ENCODE measurements at places on chromosomes 16 and 17.

DNA sequence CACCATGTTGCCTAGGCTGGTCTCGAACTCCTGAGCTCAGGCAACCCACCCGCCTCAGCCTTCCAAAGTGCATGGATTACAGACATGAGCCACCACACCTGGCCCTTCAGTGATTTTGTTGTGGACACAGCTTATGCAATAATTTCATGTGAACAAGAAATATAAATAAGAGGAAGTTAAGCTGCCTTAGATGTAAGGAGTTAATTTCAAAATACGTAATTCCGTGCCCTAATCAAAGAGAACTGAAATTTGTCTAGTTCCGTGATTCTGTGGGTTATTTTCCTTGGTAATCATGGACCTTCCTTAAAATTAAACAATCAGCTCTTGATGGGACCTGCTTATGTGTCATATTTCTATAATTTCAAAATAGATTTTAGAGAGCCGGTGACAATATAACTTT is 11.9 kb downstream of the TVP23A start:
- no peak for DNase-seq

DNA sequence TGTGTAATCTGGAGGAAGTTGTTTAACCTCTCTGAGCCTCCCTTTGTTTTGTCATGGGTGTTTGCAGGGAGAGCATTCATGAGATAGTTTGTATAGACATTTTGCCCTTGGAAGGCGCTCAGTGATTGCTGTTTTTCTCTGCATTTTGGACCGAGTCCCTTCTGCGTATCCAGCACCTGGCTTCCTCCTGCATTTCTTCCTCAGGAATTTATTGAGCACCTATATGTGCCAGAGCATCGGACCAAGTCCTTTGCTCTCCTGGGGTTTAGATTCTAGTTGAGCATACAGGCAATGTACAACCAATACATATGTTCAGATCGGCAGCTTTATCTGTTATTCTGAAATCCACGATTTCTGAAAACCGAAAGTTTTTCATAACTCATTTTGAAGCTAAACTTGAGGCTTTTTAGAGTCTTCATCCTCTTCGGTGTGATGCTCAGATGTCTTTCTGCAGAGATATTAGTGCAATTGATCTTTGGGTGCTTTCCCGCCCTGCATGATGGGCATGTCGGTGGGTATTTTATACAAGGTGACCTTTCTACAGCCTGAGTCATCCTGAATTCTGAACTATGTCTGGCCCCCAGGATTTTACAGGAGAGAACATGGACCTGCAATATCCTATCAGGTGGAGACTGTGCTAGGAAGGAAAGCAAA is 4.1 kb downstream of the IL4R start:
- no peak for DNase-seq

- DNase-seq: no peak
Measured at GRCh38 chr16:56986361-56986760, 3.0 kb upstream of the NLRC5 start.

DNA sequence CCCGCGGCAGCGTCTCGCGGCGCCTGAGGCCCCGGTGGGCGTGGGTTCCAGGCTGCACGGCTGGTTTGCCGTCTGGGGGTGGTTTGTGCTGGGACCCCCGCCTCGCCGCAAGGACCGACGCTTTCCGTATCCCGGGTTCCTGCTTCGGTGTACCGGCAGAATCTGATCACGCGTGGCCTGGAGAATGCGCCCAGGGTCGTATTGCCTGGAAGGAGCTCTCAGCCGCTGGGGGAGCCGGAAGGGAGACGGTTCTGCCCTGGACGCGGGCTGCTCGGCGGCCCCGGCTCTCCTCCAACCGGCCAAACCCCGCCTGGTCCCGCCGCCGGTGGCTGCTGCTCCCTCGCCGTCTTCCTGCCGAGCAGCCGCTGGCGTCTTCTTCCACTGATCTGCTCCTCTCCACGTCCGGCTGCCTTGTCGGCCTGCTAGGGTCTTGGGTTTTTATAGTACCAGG is 39.8 kb downstream of the ZNF778 start:
- DNase-seq: no peak

DNA sequence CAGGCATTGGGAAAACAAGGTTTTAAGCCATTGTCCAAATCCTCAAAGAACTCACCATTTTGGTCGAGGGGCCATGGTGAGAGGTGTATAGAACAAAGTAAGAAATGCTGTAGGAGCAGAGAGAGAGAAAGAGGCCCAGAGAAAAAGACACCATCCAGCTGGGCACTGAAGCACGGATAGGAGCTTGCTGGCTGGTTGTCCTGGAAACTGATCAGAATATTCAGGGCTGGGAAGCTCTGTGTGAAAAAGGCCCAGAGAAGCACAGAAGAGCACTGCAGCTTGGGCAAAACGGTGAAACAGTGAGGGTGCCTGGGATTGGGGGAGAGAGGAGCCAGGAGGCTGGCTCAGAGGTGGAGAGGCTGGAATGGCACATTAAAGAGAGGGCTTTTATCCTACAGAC is 16.5 kb downstream of the HS3ST3B1 start:
- DNase-seq: no peak

GRCh38 chr16:57556941-57557541 is 14.6 kb downstream of the ADGRG5 start:
- DNase-seq: no peak

GRCh38 chr17:39927929-39928857 is 661 bp downstream of the LRRC3C start:
- peak; percentile 71 for DNase-seq

DNA sequence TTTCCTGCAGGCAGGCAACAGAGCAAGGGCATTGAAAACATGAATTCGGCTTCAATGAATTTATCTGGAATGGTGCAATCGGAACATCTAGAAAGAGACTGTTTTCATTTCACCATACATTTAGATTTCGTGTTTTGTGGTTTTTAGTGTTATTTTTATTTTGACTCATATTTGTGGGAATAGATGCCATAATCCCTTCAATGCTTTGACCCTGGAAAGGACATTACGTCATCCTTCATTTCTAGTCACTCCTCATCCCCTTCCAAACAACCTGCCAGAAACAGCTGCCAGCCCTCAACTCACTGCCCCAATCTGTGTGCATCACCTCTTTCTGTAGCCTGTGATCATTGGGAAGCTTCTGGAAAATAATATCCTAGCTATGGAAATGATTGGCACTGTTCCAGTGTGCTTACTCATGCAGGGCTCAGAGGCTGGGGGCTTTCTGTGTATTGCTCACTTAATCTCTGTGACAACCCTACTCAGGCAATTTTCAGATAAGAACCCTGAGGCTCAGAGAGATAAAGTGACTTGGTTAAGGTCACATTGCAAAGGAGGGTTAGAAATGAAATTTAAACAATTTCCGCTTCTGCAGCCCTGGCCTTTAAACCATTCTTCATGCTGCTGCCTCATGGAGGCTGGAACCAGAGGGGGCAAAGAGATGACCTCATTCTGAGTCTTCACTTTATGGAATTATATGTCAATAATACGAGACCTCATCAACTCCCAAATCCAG is 9.5 kb upstream of the KSR1 start:
- DNase-seq: no peak

- DNase-seq: peak; percentile 40
Measured at GRCh38 chr16:10521681-10522274, 58.6 kb downstream of the EMP2 start.

- no peak for DNase-seq
Measured at GRCh38 chr17:45008216-45008615, 40.1 kb upstream of the C1QL1 start.

DNA sequence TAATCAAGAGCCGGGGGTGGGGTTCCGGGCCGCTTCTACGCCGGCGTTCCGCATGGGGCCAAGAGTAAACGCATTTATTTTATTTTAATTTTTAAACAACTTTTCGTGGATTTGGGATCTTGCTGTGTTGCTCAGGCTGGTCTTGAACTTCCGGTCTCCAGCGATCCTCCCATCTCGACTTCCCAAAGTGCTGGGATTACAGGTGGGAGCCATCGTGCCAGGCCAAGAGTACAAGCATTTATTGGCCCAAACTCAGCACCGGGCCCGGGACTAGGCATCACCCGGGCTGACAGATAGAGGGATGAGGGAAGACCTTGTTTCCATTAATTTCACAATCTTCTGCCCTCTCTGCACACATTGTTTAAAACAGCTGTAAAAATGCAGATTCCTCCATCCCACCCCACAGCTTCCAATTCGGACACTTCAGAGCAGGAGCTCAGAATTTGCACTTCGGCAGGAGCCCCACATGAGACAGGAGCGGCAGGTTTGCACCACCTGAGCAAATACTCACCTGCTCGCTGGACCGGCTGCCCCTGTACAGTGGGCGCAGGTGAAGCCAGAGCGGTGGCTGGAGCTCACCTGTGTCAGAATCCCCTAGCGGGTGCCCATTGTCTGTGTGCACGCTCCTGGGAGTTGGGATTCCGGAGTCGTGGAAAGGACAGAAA is 663 bp upstream of the GINS2 start:
- DNase-seq: no peak

GRCh38 chr16:28935924-28936783 is 4.4 kb downstream of the CD19 start:
- peak; percentile 87 for DNase-seq

- peak; percentile 47 for DNase-seq
Measured at GRCh38 chr16:19005561-19006445, 22.1 kb downstream of the TMC7 start.

DNA sequence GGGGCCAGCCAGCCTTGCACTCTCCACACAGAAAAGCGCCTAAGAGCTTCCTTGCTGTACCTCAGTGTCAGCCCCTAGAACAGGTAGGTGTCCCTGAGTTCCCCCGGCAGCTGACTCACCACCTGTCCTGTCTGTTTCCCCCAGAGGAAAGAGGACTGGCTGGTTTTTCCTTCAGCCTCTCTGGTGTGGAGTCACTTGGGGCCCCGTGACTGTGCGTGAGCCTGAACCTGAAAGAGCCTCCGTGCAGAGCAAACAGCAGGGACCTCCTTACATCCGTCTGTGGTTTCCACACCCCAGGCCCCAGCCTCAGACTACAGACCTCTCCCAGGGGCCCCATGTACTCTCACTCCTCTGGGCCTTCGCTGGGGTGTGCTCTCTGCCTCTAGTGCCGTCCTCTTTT is 87.8 kb downstream of the GNAO1 start:
- no peak for DNase-seq

GRCh38 chr16:48176635-48177408 is 21.0 kb upstream of the ABCC12 start:
- DNase-seq: no peak

DNA sequence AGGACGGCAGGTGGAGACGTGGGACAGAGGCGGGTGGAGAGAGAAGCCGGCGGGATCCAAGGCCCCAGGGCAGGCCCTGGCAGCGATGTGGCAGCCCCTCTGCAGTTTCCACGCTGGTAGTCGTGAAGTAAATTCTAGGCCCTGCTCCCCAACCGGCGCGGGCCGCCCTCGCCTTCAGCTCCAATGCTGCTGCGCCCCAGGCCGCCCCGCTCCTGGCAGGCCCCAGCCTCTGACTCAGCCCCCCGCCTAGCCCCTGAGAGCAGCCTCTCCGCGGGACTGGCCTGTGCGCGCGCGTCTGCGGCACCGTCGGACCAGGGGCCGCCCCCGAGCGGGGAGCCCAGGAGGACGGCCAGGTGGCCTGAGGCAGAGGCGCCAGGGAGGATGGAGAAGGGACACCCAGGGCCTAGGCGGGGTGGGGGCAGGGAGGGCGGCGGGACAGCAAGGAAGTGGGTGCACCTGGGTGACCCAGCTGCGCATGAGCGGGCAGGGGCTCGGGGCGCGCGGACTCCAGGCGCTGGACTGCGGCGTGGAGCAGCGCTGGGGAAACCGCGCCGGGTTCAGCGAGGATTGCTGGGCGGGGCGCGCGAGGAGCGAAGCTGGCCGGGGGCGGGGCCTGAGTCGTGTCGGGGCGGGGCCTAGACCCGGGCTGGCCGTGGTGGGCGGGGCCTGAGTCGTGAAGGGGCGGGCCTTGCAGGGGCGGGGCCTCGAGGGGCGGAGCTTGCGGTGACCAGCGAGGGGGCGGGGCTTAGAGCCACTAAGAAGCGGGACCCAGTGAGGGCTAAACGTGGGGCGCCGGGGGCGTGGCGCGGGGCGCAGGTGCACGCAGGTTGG is 29.6 kb downstream of the ZNF778 start:
- peak; percentile 93 for DNase-seq

DNA sequence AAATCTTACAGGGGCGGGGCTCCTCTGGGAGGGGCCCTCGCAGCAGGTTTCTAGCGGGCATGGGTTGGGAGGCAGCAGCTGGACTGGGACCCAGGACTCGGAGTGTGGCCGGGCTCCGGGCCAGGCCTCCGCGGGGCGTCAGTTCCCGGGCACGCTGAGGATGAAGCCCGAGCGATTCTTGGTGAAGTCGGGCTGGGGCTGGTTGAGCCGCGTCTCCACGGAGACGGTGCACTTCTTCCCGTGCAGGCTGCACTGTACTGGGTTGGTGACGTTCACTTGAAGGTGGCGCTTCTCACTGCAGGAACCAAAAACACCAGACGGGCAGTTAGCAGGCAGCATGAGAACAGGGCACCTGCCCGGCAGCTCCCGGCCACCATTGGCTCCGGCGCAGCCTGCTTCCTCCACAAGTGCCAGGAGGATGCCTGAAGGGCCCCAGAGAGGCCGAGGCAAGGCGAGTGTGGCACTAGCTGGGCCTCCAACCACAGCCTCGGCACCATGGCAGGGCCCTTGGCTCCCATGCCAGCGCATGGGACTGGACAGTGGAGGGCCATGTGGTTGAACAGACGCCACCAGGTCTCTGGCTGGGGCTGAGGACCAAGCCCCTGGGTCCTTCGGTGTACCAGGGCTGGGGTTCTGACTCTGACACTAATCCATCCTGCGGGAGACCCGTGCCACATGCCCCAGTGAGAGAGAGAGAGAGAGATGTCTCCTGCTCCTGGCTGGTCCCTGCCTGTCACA is 8.0 kb downstream of the CDK5R1 start:
- DNase-seq: no peak

- DNase-seq: no peak
Measured at GRCh38 chr17:39270923-39271322, 45.2 kb upstream of the STAC2 start.

- DNase-seq: no peak
Measured at GRCh38 chr16:27665881-27666280, 115.9 kb downstream of the KATNIP start.

GRCh38 chr16:66070140-66070917 is 296.2 kb upstream of the CDH5 start:
- peak; percentile 76 for DNase-seq

DNA sequence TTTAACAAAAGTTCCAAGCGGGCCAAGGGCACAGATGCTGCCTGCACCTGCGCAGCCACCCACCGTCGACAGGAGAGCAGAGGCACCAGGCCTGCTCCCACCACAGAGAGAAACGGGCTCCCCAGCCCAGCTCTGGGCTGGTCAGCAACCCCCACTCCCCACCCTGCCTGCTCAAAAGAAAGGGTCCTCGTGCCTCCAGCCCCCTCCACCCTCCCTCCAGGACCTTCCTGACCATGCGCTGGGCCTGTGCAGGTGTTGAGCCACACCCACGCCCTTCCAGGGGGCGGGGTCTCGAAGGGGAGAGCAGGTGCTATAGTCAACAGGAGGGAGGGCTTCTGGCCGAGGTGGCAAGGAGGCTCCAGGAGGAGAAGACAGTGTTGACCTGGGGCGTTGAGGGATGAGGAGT is 25.3 kb downstream of the ZNF778 start:
- no peak for DNase-seq

DNA sequence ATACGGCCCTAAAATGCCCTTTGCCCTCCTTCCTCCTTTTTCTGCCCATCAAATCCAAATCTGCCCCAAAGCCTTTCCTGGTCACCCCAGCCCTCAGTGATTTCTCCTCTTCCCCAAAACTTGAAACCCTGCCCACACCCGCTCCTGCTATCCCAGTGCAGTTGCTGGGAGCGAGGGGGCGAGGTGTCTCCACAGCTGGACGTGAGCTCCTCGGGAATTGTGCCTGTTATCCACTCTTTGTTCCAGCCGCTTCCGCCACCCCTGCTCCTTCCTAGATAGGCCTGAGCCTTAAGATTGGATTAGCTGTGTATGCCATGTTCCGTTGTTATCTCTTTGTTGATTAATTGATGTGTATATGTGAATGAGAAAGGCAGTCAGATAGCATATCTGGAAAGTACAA is 2.6 kb upstream of the KRT35 start:
- DNase-seq: no peak
